ENCODE measurements at places on chromosomes 7 and 10. TPM values are rescaled to one million over a fixed set of nuclear protein-coding genes. Genes with fewer than 3 reads are reported as not detected.

Gene CASD1
- 12.2 TPM for polyA plus RNA-seq

Gene GSTK1
- polyA plus RNA-seq, result 354 TPM

Gene APBB1IP
- not detected for polyA plus RNA-seq

Gene ANKRD61
- 0.50 TPM for polyA plus RNA-seq

Gene ANKRD1
- polyA plus RNA-seq, result 41.7 TPM

Gene FAM25C
- polyA plus RNA-seq, result not detected

Gene SPAM1
- polyA plus RNA-seq, result not detected

Gene ANKRD30A
- not detected for polyA plus RNA-seq

Gene PITRM1
- 45.9 TPM for polyA plus RNA-seq

Gene URGCP
- 22.9 TPM for polyA plus RNA-seq

Gene NKX2-3
- polyA plus RNA-seq, result not detected

Gene ADAM12
- polyA plus RNA-seq, result 24.0 TPM

Data from SK-N-SH (cell line).